ENCODE measurements at places on chromosomes 12 and 14. TPM values are rescaled to one million over a fixed set of nuclear protein-coding genes. Genes with fewer than 3 reads are reported as not detected.

GRCh38 chr12:93793983-93794382, 116.8 kb downstream of the CRADD start:
- no peak for DNase-seq

DNA sequence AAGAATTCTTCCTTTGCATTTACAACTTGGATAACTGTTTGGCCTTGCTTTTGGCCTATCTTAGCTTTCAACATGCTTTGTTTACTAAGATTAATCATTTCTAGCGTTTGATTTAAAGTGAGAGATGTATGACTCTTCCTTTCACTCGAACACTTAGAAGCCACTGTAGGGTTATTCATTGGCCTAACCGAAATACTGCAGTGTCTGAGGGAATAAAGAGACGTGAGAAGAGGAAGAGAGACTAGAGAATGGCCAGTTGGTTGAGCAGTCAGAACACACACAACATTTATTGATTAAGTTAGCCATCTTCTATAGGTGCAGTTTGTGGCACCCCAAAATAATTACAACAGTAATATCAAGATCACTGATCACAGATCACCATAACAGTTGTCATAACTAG, 62.3 kb upstream of the CCDC175 start:
- DNase-seq = no peak

DNA sequence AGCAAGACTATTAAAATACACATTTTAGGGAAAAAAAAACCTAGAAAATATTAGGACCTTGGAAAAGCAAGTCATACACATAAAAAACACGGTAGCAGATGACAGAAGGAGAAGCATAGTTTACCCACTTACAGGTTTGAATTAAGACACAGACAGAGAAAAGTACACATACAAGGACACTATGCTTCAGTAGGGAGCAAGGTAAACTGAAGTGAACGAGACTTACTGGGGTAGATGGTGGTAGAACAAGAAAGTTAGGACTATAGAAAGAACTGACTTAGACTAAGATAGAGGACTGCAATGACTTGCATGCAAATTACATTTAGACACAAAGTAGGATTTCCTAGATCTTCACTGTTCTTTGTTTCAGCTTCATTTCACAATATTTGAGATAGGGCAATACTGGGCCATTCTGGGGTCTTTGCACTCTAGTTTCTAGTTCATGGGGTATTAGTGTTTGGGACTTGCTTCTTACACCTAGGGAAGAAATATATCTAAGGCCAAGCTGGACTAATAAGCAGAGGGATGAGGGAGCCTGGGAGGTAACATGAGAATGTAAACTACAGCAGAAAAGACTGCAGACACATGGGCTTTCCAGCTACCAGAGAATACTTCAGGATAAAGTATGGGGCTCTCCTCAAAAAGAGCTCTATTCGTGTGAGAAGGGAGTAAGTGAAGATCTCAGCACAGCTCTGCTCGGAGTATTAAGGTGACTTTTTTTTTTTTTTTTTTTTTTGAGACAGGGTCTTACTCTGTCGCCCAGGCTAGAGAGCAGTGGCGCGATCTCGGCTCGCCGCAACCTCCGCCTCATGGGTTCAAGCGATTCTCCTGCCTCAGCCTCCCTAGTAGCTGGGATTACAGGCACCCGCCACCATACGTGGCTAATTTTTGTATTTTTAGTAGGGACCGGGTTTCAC, 27.7 kb upstream of the STAC3 start:
- DNase-seq = no peak

- no peak for DNase-seq
Measured at GRCh38 chr12:73517859-73518258, 1019.8 kb upstream of the ATXN7L3B start.

Gene LPAR5
- total RNA-seq = not detected

Gene ATG14
- 15.7 TPM for total RNA-seq

All from dermis blood vessel endothelial cell (primary cell).